ENCODE measurements at places on chromosomes 11 and 22. TPM values are rescaled to one million over a fixed set of nuclear protein-coding genes. Genes with fewer than 3 reads are reported as not detected.

The MMP27 gene
- not detected for total RNA-seq

The TPBGL gene
- not detected for total RNA-seq

The SEPTIN3 gene
- total RNA-seq = 0.29 TPM

The ZNRF3 gene
- total RNA-seq = 7.9 TPM

The B3GAT1 gene
- not detected for total RNA-seq

The THAP7 gene
- total RNA-seq = 20.6 TPM

The PDGFD gene
- total RNA-seq = 0.61 TPM

The OR51I1 gene
- total RNA-seq = not detected

The RAB38 gene
- 80.9 TPM for total RNA-seq

The ZNF280B gene
- total RNA-seq = not detected

The FGF4 gene
- total RNA-seq = not detected

The TESMIN gene
- total RNA-seq = 6.8 TPM

The CD3G gene
- total RNA-seq = not detected

The PIH1D2 gene
- 2.0 TPM for total RNA-seq

The MFNG gene
- total RNA-seq = 1.2 TPM

The FLRT1 gene
- 2.7 TPM for total RNA-seq

The OR2AG1 gene
- total RNA-seq = not detected

The OR2D2 gene
- 0.56 TPM for total RNA-seq

The BAIAP2L2 gene
- 7.1 TPM for total RNA-seq
